Stimulated activated CD8-positive, alpha-beta memory T cell treated with anti-CD3 and anti-CD28 coated beads, Interleukin-7, amount 100 ng/mL, for 4 hours (primary cell): ENCODE measurements at places on chromosomes 1 and 21.

DNA sequence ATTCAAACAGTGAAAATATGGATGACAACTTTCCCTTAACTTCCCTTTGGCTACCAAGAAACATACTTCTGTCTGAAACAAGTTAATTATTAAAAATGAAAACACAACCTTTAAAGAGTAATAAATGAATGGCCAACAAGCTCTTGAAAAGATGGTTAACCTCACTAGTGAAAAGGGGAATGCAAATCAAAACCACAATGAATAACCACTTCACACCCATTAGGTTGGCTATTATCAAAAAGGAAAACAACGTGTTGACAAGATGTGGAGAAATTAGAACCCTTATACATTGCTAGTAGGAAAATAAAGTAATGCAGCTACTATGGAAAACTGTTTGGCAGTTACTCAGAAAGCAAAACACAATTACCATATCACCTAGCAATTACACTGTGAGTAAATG is 14.1 kb downstream of the COP1 start:
- no peak for DNase-seq

DNA sequence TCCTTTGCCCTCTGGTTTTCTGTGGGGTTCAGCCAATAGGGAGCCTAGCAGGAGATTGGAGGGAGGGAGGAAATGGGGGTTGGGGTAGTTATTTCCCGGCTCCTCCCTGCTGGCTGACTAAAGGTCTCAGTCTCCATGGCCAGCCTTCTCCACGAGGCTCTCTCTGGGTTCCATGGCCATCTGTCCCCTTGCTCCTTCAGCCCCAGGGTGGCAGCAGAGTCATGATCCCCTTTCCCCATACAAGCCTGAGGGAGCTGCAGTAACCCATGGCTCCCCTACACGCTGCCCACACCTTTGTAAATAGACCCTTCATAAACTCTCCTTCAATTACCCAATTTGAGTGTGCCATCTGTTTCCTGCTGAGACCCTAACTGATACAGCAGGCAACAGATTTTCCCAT is 176.1 kb upstream of the CSF3R start:
- DNase-seq: no peak

DNA sequence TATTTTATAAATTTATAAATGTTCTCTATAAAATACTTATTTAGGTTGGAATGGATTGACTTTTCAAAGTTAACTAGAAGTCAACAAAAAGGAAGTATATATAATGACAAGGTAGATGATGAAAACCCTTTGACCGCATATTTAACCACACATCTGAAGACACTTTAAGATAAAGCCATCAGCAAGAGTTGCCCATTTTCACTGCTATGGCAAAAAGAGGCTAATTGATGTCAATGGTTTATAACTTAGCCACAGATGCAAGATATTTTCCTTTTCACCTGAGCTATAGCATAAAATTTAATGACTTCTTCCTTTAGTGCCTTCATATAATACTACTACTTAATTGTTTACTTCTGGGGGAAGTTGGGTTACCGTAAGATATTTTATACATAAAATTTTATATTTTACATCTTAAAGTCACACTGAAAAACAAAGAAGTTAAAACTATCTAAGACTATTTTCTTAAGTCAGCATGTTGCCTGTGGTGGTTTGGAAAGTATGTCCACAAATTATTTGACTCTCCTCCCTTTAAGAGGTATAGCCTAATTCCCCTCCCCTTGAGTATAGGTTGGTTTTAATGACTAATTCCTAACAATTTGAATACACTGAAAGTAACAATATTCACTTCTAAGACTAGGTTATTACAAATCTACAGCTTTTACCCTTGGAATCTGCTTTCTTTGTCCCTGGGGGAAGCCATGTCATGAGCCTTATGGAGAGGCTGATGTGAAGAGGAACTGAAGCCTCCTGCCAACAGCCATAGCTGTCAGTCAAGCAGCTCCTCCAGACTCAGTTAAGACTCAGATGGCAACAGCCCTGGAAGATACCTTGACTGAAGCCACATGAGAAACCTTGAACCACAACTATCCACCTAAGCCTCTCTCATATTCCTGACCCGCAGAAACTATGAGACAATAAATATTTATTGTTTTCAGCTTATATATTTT is 40.3 kb upstream of the LRRC8B start:
- DNase-seq: no peak

GRCh38 chr1:75548721-75549480 is 62.0 kb downstream of the SLC44A5 start:
- no peak for DNase-seq

- no peak for DNase-seq
Measured at GRCh38 chr1:226545836-226546596, 2.5 kb upstream of the STUM start.

DNA sequence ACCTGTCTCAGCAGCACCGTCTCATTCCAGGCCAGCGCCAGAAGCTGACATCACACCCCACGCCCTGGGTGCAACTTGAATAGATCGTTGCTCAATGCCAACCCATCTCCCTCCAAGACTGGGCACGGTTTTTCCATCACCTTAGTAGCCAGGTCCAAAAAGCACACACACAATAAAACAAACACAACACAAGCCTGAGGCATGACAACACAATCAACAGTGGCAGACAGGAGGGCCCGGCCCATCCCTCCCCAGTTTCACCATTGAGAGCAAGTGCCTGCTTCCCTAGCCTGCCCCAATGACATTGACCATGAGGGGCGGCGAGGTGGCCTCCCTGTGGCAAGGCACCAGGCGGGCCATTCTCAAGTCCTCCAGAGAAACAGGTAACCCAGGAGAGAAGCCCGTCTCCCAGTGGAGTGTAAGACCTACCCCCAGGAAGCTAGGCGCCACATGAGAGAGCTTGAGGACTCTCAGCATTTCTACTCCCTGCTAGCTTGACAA is 2.7 kb downstream of the IFFO2 start:
- no peak for DNase-seq

DNA sequence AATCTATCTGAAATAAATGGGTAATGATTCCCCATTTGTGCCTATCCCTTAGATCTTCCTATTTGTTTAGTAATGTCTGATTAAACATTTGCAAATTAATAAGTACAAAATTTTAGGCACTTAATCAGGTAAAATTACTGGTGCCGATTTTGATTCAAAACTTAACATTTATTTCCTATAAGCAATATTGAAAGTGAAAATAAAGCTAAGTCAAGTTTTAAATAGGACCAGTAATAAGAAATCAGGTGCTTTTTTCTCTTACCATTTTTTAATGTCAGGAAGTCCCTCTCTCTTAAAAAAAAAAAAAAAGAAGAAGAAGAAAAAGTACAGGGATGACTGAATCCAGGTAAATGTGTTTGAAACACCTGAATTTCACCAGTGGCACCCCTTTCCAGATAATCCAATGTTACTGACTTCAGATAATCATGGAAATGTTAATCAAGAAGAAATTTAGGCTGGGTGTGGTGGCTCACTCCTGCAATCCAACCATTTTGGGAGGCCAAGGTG is 836 bp upstream of the GBP4 start:
- DNase-seq: no peak
